NCI-H526 (cell line): ENCODE measurements at places on chromosomes 2 and 18.

DNA sequence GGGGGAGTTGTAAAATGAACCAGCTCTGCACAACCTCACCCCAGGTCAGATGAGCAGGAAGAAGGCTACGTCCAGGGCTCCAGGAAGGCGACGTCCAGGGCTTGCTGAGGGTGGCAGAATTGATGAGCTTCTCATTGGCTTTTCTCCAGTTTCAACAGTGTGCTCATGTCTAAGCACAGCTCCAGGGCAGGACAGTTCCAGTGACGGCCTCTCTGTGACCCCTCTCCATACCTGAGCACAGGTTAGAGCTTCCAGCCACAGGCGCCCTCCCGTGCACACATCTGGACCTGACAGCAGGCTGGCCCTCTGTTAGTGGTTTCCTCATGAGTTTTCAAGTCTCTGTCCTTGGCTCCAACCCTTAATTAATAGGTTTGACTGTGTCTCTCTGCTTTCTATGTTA is 327.6 kb downstream of the ZNF516 start:
- DNase-seq = no peak

GRCh38 chr2:233799087-233799665 is 21.0 kb downstream of the MROH2A start:
- DNase-seq = no peak

- no peak for DNase-seq
Observed at GRCh38 chr18:11586896-11587295, 22.5 kb upstream of the SLC35G4 start.

DNA sequence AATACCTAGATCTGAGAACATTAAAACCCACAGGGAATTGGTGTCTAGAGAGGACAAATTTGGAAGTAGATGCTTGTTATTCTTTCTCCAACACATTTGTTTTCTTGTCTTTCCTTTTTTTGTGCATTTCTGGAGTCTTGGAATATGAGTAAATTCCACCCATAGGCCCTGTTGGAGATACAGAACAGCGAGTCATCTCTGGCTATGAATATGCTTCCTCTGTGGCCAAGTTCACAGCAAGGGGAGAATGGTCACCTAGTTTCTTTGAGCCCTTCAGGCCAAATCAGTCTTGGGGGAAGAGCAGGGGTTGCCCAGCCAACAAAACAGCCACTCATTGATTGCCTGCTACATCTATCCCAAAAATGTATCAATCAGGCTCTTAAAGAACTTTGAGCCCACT is 31.3 kb downstream of the SP140L start:
- DNase-seq = no peak

- DNase-seq = no peak
Observed at GRCh38 chr2:8389431-8390108, 292.3 kb upstream of the ID2 start.

- peak; percentile 7 for DNase-seq
Observed at GRCh38 chr2:137964066-137964858, at the start of gene HNMT. Gene HNMT (plus strand): TSS chr2:137964473. CDS start chr2:137964492, 19 bp downstream.

GRCh38 chr2:23411752-23412431 is 26.9 kb downstream of the KLHL29 start:
- DNase-seq = no peak

GRCh38 chr2:9149726-9150567 is 56.7 kb upstream of the ASAP2 start:
- no peak for DNase-seq

DNA sequence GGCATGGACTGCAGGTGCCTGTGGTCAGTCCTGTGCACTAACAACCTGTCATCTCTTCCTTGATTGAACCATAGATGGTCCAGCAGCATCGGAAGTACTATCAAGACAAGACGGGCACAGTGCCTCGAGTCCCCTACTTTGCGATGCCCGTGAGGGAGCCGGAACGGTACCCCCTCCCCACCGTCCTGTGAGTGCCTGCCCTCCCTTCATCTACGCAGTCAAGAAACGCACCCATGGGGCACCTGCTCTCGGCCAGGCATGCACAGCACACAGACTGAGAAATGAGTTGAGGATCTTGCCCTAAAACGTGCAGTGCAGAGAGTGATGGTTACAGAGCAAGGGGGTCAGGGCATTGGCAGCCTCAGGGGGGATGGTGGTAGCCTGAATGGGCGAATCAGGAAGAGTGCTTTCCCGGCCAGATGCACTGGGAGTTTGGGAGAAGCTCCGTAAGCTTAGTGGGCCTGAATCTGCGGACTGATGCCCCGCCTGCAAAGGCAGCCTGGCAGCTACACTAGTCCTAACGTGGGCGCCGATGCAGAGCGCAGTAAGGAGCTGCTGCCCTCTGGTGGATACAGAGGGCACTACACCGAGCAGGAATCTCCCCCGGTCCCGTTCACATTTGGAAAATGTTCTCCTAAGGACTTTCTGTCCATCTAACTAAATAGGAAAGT is 63.6 kb downstream of the CIB4 start:
- peak; percentile 83 for DNase-seq

GRCh38 chr2:50929661-50930060 is 102.3 kb downstream of the NRXN1 start:
- no peak for DNase-seq
